ENCODE measurements at places on chromosomes 4 and X.

- no peak for DNase-seq
Measured at GRCh38 chrX:45435481-45435880, 234.8 kb upstream of the DIPK2B start.

DNA sequence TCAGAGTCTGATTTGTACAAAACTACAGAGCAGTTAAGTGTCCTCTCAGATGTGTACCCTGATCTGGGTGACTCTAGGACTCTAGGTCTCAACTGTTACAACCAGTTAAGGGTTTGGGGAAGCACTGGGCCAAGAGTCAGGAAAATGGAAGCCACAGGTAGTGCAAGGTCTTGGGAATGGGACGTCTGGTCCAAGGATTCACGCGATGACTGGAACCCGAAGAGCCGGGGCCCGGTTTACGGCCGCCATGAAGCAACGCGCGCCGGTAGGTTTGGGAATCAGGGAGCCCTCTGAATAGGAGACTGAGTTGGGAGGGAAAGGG lies 321 bp upstream of the HPRT1 start:
- DNase-seq = no peak

GRCh38 chr4:6857009-6857882 lies 52.4 kb upstream of the TBC1D14 start:
- DNase-seq = no peak

GRCh38 chr4:184664445-184665210 lies 15.1 kb downstream of the PRIMPOL start:
- DNase-seq = no peak

DNA sequence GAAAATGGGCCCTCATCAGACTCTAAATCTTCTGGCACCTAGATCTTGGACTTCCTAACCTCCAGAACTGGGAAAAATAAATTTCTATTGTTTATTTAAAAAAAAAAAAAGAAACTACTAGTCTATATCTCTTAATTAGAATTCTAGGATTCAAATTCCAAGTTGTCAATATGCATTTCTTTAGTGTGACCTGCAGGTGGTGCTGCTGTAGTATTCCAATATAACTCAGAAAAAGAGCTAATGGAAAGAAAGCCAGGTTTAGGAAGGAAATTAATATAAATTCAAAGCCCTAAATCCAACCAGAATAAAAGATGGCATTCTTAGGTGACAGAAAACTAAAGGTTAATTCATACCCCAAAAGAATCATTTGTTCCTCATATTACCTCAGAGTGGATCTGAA lies 80.0 kb upstream of the NALF2 start:
- DNase-seq = no peak

DNA sequence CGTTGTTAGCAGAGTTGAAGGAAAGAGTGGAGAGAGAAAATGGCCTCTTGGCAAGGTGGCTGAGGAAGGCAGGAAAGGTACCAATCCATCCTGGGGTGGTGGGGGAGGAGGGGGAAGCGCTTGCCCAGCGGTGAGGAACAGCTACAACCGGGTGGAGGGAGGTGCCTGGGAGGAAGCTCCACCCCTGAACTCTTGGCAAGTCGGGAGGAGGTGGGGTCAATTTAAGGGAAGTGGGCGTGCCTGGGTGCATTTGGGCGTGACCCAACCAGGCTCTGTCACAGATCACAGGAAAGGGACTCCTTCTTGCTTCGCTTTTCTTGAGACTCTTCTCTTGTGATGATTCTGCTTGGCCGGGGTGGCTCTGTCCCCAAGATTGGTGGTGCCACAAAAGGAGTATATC lies 41.7 kb downstream of the BCORL1 start:
- DNase-seq = peak; percentile 73

- no peak for DNase-seq
Measured at GRCh38 chrX:17592117-17592516, 145.2 kb upstream of the SCML1 start.

DNA sequence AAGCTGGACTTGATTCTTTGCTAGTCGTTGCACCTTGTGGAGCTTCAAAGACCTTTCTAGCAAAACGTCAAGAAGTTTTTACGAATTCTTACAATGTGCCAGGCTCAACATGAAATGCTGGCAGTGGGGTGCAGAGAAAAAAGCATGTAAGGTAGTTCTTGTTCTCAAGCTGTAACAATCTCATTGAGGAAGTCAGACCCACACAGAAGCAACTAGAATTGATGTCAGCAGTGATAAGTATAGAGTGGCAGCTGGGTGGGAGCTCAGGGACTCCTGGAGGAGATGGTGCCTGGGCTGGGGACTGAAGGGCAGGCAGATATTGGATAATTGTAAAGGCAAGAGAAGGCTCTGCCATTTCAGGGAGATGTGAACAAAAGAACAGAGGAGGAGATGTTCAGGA lies 82.3 kb downstream of the ATG4A start:
- DNase-seq = no peak

GRCh38 chr4:125979950-125980349 lies 665.2 kb downstream of the FAT4 start:
- no peak for DNase-seq

DNA sequence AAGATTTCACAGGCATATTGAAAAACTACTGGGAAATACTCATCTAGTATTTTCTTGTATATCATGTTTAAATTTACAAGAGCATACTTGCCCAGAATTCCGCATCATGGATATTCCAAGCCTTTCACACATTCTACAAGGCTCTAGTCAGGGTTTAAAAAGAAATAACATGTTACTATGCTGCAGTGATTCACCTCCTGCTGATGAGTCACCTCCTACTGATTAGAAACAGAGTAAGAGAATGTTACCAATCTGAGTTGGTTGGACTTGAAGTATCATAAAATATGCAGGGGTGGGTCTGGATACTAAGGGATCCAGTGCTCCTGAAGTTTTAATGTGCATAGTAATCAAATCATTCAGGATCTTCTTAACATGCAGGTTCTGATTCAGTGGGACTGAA lies 192.0 kb upstream of the ANK2 start:
- no peak for DNase-seq

- DNase-seq = no peak
Measured at GRCh38 chrX:25154168-25154567, 138.4 kb upstream of the ARX start.

DNA sequence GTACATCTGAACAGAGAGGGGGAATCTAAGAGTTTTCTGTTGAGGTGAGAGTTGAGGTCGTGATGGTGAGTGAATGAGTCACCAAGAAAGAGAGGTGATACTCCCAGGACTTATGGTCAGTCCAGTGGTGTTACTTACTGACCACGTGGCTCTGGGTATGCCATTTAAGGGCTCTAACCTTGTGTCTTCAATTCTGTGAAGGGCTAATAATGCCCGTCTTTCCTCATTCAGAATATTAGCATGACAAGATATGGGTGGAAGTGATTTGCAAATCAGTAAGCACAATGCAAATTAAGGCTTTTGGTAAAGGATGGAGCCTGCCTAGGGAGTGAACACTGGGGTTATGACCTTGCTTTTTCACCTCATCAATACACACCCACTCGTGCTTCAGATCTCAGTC lies 75.2 kb downstream of the COQ2 start:
- no peak for DNase-seq

- DNase-seq = no peak
Measured at GRCh38 chr4:185716141-185716551, 95.8 kb downstream of the SORBS2 start.

DNA sequence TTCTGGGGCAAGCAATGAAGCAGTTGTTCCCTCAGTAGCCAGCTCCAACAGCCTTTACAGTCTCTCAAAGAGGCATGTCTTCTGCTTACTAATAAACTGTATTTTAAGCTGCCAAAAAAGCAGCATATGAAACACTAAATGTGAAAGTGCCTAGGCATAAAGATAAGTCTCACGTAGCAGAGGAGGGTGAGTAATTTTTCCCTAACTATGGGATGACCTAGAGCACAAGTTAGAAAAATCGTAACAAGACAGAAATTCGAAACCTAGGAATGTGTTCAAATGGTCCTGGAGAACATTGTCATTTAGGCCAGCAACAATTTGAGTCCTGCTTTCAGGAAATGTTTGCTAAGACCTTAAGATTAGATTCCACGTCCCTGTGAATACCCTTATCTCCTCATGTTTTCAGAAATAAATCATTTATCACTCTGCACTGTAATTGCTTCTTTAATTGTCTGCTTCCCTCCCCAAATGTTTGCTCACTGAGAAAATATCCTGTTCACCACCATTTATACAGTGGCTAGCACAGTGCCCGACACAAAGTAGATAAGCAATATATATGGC lies 222.2 kb downstream of the KCNIP4 start:
- no peak for DNase-seq

- no peak for DNase-seq
Measured at GRCh38 chrX:104084534-104085277, 8.7 kb upstream of the TMSB15C start.

- no peak for DNase-seq
Measured at GRCh38 chr4:76458297-76458696, 23.3 kb downstream of the SHROOM3 start.

DNA sequence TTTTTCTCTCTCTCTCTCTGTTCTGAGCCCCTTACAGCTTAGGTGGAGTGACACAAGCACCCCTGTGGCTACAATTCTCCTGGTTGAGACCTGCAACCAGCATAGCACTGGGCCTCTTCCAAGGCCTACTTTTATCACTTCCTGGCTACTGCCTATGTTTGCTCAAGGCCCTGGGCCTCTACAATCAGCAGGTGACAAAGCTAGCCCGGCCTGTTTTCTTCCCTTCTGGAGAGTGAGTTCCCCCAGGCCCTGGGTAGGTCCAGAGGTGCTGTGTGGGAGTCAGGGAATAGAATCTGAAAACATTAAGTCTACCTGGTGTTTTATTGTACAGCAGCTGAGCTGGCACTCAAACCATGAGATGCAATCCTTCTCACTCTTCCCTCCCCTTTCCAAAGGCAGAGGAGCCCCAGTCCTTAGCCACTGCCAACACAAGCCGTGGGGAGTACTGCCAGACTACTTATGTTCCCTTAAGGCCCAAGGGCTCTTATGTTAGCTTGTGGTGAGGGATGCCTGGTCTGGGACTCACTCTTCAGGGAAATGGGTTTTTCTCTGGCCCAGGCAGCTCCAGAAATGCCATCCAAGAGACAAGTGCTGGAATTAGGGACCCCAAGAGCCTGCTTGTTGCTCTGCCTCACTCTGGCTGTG lies 23.8 kb upstream of the MAGEC3 start:
- DNase-seq = no peak

DNA sequence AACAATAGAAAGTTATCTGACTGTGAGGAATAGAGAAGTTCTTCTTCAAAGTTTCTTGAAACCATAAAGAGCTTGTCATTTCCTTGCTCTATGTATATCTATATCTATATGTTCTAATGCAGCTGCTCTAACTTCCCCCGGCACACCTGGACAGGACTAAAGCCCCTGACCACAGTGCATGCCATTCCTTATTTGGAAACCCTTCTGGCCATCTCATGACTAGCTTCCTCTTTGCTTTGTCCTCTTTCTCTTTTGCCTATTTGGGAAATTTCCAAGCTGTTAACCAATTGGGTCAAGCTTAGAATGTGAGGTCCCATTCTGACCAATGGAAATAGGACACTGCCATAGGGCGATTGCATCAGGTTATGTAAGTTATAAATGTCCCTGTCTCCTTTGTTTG lies 1481.1 kb downstream of the STIM2 start:
- no peak for DNase-seq

GRCh38 chr4:30103455-30103854 lies 616.7 kb upstream of the PCDH7 start:
- no peak for DNase-seq

- no peak for DNase-seq
Measured at GRCh38 chr4:13766761-13767540, 139.4 kb upstream of the BOD1L1 start.

GRCh38 chr4:71683309-71683708 lies 100.6 kb downstream of the GC start:
- DNase-seq = no peak

GRCh38 chr4:52912608-52913007 lies 50.5 kb downstream of the RASL11B start:
- DNase-seq = no peak

GRCh38 chrX:49627086-49627777 lies 28.4 kb downstream of the GAGE1 start:
- peak; percentile 7 for DNase-seq

DNA sequence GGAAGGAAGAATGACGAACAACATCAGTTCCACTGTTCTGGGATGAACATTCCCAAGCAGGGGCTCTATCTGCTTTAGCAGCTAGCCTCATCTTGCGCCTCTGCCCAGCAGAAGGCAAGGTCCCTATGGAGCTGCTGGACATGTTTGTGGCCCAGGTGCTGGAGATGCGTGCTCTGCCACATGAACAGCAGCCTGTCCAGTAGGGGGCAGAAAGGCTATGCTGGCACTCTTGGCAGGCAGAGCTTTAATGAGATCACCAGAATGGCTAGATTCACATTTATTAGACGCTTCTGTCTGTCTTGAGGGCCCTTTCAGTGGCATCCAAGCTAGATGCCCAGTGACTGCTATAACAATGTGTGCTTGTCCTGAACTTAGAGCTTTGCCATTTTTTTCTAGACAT lies 1826.0 kb downstream of the STIM2 start:
- no peak for DNase-seq

- DNase-seq = peak; percentile 53
Measured at GRCh38 chrX:132219343-132219768, at the start of gene RAP2C. Gene RAP2C (minus strand): TSS chrX:132219447. CDS start chrX:132217268, 2,179 bp downstream.

DNA sequence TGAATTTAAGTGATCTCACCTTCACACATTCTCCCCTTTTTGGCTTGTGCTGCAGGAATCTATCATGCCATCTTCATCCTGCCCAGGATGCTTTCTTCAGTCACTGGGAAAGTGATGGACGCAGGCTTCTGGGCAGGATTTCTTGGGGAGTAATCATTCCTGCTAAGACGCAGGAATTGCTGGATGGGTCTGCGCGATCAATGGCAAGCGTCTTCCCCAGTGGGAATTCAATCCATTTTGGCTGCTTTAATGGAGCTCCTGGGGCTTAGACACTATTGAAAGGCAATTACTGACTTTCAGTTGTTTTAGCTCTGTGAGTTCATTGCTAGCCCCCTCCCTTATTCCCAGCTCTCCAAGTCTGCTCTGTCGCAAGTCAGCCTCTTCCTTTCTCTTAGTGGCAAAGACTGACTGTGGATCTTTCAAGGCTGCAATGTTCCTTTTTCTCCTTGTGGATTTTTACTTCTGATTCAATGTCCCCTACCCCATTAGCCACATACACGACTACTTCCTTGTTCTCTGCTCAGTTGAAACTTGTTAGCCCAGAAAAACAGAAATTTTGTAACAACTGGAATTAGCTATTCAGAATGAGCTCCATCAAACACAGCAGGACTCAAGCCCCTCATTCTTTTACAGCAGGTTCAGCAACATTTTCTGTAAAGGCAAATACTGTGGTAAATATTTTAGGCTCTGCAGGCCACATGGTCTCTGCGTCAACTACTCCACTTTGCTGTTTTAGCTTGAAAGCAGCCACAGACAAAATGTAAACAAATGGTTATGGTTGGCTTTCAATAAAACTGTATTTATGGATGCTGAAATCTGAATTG lies 154.9 kb downstream of the ASB9 start:
- no peak for DNase-seq

GRCh38 chrX:32572644-32573043 lies 638.7 kb downstream of the DMD start:
- no peak for DNase-seq

DNA sequence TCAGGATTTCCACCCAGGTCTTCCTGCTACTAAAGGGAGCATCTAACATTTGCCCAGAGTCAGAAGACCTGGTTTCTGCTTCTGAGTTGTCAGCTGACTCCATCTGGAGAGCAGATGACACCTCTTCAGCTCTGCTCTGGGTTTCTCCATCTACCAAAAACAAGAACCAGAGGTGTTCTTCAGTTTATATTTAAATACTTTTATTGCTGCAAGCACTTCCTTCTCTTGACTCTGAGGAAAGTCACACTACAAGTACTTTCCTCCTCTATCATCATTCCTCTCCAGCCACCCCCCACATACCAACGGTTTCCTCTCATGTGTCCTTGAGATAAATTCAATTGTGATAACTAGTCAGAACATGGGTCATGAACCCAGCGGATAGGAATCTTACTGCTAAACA lies 88.4 kb downstream of the PPP3CA start:
- DNase-seq = no peak

All from activated CD4-positive, alpha-beta T cell treated with anti-CD3 and anti-CD28 coated beads for 4 hours (primary cell).